ENCODE measurements at places on chromosomes 11 and 22. TPM values are rescaled to one million over a fixed set of nuclear protein-coding genes. Genes with fewer than 3 reads are reported as not detected.

FAM111B gene
- 0.89 TPM for total RNA-seq

DNA sequence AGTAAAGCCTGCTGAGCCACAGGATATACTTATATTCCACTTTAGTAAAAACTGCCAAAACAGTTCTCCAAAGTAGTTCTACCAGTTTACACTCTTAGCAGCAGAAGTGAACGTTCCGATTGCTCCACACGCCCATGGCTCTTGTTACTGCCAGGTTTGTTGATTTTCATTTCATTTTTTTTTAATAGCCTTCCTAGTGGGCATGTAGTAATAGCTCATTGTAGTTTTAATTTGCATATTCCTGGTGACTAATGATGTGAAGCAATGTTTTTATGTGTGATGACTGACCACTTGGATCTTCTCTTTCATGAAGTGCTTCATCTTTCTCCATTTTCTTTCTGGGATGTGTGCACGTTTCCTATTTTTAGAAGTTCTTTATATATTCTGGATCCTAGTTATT, 4.8 kb upstream of the C11orf97 start:
- DNase-seq = peak; percentile 16

DNA sequence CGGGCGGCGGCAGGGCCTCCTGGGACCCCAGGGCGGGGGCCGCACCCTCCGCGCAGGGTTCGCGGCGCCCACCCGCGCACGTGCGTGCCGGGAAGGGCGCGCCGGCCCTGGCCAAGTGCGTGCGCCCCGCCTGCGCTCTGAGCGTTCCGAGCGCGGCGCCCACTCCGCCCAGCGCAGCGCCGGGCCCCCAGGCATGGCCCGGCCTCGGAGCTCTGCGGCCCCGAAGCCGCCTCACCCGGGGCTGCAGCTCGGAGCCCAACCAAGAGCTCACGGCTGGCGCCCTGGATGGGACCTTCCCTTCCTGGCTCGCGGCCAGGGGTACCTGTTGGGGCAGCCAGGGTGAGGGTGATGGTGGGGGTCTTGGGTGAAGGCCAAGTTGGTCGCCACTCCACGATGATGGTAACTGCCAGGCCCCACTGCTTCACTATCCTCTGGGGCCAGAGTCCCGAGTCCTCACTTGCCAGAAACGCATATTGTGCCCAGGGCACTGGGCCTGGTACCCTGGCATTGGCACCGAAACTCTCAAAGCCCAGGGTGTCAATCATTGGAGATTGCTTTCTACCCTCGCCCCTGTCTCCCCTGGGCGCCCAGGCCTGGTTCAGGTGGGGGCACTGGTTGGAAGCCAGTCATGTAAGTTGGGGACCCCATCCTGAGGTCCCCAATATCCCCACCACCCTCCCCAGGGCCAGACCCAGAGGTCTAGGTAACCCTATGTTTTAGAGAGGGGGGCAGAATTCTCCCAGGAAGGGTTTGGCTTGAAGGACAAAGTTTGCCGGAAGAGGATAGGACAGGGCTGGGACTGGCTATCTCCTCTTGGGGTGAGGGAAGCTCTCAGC, 882 bp downstream of the ANO1 start:
- no peak for DNase-seq

DNA sequence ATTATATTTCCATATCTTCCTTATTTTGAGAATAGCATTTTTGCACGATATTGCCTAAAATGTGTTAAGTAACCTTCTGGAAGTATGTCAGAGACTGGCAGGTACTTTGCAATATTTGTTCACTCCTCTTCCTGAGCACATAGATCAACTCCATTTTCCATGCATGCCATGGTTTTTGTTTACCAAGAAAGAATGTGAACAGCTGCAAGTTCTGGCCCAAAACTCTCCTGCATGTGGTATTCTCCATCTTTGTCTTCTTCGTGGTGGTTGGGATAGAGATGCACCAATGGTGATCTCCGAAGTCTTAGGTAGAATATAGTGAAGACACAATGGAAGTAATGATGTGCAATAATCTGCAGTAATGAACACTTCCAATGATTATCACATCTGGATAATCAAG, 2241.0 kb upstream of the RAG2 start:
- no peak for DNase-seq

DNA sequence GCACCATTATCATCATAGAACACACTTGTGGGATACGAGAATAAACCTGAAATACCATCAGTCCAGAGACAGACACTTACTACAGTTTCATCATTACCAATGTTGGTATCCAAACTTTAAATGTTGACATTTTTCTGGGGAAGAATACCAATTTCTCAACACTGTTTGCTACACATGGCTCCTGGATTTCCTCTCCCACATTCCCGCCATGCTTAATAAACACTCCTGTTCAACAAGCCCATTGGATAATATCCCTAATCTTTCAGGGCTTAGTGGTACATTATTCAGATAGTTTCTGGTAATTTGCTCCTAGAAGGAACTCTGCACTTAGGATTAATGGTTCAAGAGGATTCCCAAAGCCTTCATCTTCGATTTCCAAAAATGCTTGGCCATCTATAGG, 48.2 kb downstream of the CSF2RB start:
- DNase-seq = no peak

KDM4D gene
- 1.6 TPM for total RNA-seq

- no peak for DNase-seq
Observed at GRCh38 chr11:2599561-2600189, 100.1 kb downstream of the KCNQ1OT1 start.

- no peak for DNase-seq
Observed at GRCh38 chr11:36241497-36241896, 47.7 kb downstream of the COMMD9 start.

DGAT2 gene
- 3.7 TPM for total RNA-seq

- no peak for DNase-seq
Observed at GRCh38 chr22:36701965-36702621, 1.5 kb downstream of the CACNG2 start.

FJX1 gene
- total RNA-seq = 36.1 TPM

MUC15 gene
- total RNA-seq = 0.17 TPM

NAALAD2 gene
- 0.10 TPM for total RNA-seq

LAYN gene
- 61.1 TPM for total RNA-seq

DNA sequence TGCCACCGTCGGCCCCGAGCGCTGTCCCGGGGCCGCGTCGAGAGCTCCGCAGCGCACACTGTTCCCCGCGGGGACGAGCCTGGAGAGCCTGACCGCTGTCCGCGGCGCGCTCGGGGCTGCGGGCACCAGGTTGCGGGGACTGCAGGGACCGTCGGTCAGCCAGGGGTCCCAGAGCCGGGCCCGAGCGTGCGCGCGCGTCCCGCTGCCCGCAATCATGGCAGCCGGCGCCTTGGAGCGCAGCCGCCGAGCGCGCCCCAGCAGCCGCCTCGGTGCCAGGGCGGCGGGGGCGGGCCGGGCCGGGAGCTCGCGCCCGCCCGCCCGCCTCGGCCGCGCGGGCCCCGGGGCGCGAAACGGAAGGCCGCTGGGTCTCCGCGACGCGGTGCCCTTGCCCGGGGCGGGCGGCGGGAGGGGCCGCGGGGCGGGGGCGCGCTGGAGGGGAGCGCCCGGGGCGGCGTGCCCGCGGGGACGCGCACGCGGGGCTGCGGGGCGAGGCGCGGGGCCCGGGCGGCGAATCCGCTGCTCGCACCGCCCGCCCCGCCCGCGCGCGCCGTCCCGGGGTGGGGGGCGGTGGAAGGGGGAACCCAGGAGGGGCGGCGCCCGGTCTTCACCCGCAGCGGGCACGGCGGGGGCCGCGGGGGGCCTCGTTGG, 79.4 kb upstream of the PPARA start:
- DNase-seq = no peak

GLYATL1 gene
- total RNA-seq = 5.0 TPM

YPEL4 gene
- total RNA-seq = 0.35 TPM

DNA sequence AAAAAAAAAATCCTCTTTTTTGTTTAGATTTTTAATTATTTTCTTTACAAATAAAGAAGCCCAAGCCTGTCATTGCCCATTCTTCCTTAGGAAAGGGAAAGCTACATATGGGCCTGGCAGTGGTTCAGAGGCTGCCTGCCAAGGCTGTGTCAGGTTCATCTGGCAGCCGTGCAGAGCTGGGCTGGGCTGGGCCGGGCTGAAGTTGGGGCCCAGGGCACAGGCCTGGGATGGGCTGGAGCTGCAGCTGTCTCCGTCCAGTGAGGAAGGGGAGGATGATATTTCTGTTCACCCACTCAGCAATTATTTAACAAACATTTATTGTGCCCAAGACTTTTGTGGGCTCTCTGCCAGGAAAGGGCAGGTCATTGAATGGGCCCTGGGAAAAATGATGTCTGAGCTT, 4.6 kb downstream of the PRR5L start:
- no peak for DNase-seq

C1QTNF5 gene
- 15.7 TPM for total RNA-seq

- no peak for DNase-seq
Observed at GRCh38 chr11:116364348-116364747, 408.4 kb downstream of the BUD13 start.

DNA sequence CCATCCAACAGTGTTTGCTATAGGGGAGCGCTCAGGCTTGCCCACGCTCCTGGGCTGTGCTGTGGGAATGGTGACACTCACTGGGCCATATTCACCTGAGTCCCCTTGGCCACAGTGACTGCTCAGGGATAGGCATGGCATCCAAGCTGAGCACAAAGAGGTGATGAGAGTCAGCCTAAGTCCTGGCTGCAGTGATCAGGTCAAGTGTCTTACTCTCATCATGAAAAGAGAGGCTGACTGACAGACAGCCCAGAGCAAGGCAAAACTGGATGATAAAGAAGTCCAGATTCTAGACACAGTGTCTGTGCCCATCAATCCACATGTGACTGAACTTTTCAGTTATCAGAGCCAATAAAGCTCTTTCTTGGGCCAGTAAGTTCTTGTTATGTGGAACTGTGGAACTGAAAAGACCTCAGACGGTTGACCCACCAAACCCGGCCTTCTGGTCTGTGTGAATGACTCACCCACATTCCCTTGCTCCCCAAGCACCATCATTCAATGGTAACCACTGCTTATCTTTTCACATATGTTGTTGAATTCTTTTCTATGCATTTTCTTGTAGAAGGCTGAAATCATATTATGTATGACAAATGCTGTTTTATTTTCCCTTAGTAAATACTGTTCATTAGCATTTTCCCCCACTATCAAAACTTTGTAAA, 43.2 kb upstream of the YPEL1 start:
- peak; percentile 82 for DNase-seq

HBD gene
- total RNA-seq = not detected

GRCh38 chr11:132466983-132467382, 1065.3 kb downstream of the OPCML start:
- DNase-seq = no peak

Measured in renal cortical epithelial cell (primary cell).